ENCODE measurements at places on chromosomes 16 and 17. TPM values are rescaled to one million over a fixed set of nuclear protein-coding genes. Genes with fewer than 3 reads are reported as not detected.

The RHBDF1 gene
- 15.5 TPM for total RNA-seq

The VASN gene
- total RNA-seq: 10.6 TPM

The HOXB9 gene
- total RNA-seq: not detected

The ABCA6 gene
- 42.2 TPM for total RNA-seq

The GFAP gene
- total RNA-seq: 2.3 TPM

The KRT39 gene
- total RNA-seq: not detected

The GNG13 gene
- not detected for total RNA-seq

The ENKD1 gene
- 9.6 TPM for total RNA-seq

The DOC2A gene
- total RNA-seq: 0.63 TPM

Data from left cardiac atrium (tissue), 4 donors.